ENCODE measurements at places on chromosomes 11 and 22.

- DNase-seq: no peak
These were observed 194 bp downstream of the SF1 start for GRCh38 chr11:64778223-64778472.

GRCh38 chr11:70430671-70431574 is 32.6 kb downstream of the CTTN start:
- DNase-seq: no peak

DNA sequence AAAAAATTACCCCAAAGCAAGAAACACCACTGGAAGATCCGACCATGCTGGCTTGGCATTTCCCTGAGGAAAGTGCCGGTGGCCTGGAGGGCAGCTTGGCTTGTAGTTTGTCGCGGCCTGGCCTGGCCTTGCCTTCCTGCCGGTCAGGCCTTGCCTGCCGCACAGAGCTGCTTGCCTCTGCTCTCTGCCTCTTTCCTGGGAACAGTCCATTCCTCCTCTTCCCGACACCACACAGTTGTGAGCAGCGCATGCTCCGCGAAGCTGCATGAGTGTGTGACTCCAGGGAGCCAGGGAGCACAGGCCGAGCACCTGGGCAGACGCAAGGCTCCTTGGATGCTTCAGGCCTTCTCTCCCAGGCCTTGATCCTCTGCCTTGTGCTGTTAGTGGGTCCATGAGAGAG is 19.8 kb downstream of the CTTN start:
- no peak for DNase-seq

DNA sequence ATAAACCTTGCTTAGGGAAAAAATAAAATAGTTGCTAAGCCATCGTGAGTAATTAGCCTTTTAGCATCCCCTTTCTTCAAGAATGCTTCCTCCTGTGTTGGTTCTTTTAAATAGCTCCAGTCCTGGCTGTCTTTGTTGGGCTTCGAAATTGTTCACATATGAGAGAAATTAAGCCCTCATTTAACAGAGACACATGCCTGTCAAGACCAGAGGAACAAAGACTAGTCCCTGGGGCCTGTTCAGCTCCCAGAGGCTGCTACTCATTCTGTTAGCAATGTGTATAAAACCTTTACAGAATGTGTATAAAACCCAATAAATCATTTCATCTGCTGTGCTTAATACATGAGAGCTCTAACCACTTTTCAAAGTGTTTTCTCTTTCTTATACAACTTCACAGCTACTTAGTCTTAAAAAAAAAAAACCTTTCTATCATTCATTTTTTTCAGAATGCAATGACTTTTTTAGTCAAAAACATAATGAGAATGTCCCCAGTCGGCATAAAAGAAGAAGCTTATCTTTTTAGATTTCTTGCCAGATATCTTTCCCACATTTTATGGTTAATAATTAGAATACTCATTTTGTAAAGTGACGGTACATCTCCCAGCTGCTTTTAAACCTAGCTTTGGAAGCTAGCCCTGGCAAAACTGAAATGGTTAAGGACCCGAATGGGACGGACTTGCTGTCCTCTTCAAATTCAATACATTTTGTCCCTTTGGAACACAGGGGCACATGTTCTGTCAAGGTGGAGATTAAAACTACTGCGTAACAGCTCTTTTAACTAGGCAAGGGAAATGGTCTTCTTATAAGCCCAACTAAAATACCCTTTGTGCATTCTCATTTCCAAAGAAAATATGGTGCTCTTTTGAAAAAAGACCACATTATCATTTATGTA is 186.1 kb downstream of the SOX6 start:
- no peak for DNase-seq

- no peak for DNase-seq
These were observed 9.9 kb downstream of the HPS5 start for GRCh38 chr11:18312012-18312411.

- no peak for DNase-seq
These were observed 26.9 kb downstream of the BLID start for GRCh38 chr11:122089111-122089510.

DNA sequence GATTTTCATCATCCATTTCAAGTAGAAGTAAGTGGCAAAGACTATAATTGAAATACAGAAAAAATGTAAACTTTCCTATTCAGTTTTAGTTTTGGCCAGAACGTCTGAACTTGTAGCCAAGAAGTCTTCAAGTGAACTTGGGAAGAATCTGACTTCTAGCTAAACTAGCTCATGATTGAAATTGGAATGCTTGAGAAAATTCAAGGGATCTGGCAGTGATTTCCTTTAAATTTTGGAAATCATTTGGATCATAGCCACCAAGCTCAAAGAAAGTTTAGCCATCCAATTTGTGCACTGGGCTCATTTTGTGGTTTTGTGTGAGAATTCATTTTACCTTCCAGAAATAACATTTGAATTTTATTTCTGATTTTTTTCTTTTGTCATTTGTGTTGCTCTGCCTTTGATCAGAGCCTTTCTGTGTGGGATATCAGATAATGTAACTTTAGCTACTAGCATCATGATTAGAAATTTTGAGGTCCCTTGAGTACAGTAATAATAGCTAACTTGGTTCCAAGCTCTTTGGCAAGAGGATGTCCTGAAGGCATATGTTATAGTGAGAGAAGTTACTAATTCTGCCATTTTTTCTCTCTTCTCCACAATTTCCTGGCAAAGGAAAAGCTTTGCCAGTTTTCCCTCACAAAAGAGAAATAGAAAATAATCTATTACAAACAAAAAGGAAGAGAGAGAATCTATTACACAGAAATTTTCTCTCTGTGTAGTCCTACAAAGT is 2123.7 kb upstream of the RAG2 start:
- no peak for DNase-seq

- peak; percentile 86 for DNase-seq
These were observed 10.8 kb upstream of the TPP1 start for GRCh38 chr11:6629892-6630631.

DNA sequence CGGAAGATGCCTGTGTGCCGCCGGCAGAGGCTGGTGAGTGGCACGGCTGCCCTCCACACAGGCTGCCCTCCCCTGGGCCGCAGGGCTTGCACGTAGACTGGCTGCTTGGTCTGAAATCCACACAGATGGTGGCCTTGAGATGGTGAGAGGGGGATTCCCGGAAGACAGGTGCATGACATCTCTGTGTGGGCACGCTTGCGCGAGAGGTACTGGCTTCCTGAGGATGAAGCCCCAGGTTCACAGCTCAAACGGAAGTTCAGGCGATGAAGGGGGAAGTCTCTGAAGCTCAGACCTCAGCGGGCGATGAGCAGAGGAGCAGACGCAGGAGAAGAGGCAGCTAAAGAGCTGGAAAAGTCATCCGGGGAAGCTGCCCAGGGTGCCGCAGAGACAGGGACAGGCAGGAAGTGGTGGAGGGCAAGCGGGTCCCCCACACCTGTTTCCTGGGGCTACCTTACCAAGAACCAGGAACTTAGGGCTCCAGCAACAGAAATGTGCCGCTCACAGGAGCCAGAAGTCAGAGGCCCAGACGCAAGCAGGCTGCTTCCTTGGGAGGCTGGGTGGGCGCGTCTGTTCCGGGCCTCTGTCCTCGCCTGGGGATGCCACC is 7.2 kb downstream of the CRELD2 start:
- DNase-seq: no peak

GRCh38 chr22:22118987-22119386 is 125.6 kb upstream of the VPREB1 start:
- DNase-seq: no peak

GRCh38 chr11:129933891-129934290 is 38.5 kb upstream of the NFRKB start:
- no peak for DNase-seq

DNA sequence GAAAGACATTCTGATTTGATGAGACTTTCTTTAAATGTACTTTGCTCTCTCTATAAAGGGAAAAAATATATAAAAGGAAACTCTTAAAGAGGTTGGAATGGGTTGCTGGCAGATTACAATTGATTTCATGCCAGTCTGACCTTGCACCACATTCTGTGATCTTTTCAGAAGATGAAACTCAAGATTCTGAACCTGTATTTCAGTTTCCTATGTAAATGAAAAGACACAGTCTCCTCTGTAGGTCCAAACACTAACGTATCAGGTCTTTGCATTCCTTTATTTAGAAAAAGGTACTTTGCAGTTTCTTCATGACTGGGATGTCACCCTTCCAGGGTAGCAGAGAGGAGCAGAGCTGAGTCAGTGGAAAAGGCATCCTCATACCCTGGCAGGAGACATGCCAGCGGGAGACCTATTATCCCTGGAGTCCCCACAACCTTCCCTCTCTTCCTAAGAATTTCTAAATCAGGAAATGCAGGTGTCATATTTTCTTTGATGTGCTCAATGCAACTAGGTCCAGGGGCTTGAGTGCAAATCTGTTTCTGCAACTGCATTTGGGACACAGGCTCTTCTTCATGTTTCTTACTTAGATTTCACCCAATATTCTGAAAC is 282.6 kb downstream of the CADM1 start:
- DNase-seq: peak; percentile 60

DNA sequence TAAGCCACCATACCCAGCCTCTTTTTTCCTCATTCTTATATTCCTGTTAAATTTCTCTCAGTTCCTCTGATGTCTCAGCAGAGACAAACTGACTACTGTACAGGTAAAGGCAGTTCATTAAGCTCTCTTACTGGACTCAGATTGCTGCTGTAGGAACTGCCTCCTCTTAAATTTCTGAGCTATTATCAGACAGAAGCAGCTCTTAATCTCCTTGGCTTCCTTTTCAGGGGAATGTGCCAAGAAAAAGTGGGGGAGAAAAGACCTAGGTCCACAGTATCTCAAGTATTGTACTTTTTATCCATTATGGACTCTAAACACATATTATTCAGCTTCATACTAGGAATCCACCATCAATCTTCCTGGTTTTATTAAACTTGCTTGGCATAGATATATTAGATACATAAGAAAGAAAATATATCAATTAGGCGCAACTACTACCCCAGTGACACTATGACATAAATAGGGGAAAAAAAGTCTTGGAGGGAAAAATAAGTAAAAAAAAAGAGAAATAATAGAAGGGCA is 26.1 kb downstream of the MRTFA start:
- no peak for DNase-seq

DNA sequence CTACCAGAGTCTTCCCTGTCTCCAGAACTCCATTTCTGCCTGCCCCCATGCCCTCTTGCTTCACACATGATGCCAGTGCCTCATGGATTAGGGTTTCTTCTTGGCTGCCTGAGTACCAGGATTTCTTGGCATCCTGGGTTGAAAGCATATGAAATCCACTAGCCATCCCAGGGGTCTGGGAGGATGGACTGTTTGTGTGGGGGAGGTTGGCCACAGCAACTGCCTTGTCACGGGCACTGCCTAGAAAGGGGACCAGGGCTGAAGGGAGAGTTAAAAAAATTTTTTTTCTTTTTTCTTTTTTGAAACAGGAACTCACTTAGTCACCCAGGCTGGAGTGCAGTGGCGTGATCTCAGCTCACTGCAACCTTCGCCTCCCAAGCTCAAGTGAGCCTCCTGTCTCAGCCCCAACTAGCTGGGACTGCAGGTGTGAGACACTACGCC is 4.2 kb downstream of the USP35 start:
- DNase-seq: no peak

DNA sequence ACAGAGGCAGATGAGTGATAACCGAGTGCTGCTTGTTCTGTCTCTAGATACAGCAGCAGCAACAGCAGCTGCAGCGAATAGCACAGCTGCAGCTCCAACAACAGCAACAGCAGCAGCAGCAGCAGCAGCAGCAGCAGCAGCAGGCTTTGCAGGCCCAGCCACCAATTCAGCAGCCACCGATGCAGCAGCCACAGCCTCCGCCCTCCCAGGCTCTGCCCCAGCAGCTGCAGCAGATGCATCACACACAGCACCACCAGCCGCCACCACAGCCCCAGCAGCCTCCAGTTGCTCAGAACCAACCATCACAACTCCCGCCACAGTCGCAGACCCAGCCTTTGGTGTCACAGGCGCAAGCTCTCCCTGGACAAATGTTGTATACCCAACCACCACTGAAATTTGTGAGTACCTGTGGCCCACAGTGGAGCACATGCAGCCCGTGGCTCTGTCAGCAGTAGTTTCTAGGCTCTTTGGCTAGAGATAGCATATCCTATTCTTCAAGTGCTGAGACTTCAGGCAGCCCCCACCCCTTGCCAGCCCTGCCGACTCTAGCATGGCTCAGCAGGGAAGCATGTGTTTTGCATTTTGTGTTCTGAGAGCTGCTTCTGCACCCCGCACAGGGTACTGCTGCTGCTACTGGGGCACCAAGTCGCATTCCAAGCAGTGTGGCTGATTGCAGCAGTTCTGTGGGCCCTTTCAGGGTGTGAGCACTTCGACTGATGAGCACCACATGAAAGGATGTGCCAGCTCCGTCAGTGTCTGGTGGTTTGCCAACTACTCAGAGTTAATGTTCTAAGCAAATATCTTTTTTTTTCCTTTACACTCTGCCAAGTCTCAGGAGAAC is 59.2 kb downstream of the MED15 start:
- DNase-seq: no peak

- no peak for DNase-seq
These were observed 8.4 kb upstream of the MMP12 start for GRCh38 chr11:102883141-102883540.

- DNase-seq: peak; percentile 92
These were observed 14.9 kb upstream of the SLC29A2 start for GRCh38 chr11:66386171-66387069.
